ENCODE measurements at places on chromosomes 6 and 20.

- H3K4me3 ChIP-seq: no peak overlapping the region
- no peaks in the 10 kb centered on the region for H3K27me3 ChIP-seq
- H3K36me3 ChIP-seq: no peaks in the 10 kb centered on the region
- no peak overlapping the region for H3K27ac ChIP-seq
- ATAC-seq: no peak
Observed at GRCh38 chr6:161493576-161494118, 219.8 kb upstream of the AGPAT4 start.

- no peak overlapping the region for H3K27ac ChIP-seq
- no peaks in the 10 kb centered on the region for H3K36me3 ChIP-seq
- no peaks in the 10 kb centered on the region for H3K4me1 ChIP-seq
- no peak for ATAC-seq
Observed at GRCh38 chr6:170423030-170423429, 116.5 kb downstream of the FAM120B start.

DNA sequence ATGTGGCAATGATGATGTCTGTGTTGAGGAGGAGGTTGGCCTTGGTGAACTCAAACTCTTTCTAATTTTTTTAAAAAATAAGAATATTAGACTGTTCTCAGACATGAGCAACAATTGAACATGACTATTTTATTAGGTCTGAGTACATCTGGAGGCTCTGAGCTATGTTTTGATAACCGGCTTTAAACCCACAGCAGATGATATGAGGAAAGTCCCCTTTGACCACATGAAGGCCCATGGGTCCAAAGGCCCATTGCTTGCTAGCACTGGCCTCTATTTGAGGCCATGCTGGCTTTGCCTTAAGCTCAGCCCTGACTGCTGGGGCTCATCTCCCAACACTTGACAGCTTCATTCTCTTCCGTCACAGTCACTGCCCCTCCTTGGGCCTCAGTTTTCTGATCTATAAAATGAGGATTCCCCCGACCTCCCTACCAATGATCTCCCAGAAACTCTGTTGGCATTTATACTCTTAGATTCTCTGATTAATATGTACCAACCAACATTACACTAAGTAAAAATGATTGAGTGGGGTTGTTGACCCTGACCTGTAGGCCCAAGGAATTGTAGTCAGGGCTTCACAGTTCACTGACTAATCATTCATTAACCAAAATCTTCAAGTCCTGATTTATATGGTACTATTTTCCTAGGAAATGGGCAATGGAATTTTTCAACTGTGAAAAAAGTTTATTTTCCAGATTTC is 23.9 kb upstream of the TINAG start:
- no peaks in the 10 kb centered on the region for H3K27me3 ChIP-seq
- no peak overlapping the region for H3K27ac ChIP-seq
- H3K4me3 ChIP-seq: no peak overlapping the region
- H3K36me3 ChIP-seq: no peaks in the 10 kb centered on the region
- ATAC-seq: no peak

- H3K4me3 ChIP-seq: no peak overlapping the region
- peaks cover 14% of the 10 kb centered on the region for H3K4me1 ChIP-seq
- H3K27me3 ChIP-seq: no peaks in the 10 kb centered on the region
- no peak overlapping the region for H3K27ac ChIP-seq
- ATAC-seq: no peak
Observed at GRCh38 chr6:32116674-32117073, 7.5 kb upstream of the TNXB start.
